CD4-positive, alpha-beta T cell treated with Interleukin-4 for 4 hours (primary cell): ENCODE measurements at places on chromosomes 3 and 15.
A peak's percentile ranks its signal among the peaks of the same experiment; 100 is the strongest.

- no peak for DNase-seq
Observed at GRCh38 chr3:58670506-58671135, 4.0 kb upstream of the FAM3D start.

GRCh38 chr3:130405956-130406355 lies 60.5 kb downstream of the COL6A5 start:
- DNase-seq, result no peak

DNA sequence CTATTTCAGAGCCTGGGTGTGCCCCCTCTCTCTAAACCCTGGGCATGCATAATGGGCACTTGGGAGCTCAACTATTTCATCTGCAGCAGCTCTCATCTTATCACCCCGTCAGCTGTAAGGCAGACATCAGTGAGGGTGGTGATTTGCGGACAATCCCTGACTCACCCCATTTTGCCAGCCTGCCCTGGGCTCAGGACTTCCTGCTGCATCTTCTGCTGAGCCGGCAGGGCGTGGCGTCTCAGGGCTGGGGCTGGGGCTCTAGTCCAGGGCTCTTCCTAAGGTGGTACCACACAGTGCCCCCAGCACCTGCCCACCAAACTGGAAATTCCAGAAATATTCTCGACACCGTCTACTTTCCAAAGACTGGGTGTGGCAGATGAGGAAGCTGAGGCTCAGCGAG lies 925 bp upstream of the PSTPIP1 start:
- DNase-seq, result peak; percentile 83

DNA sequence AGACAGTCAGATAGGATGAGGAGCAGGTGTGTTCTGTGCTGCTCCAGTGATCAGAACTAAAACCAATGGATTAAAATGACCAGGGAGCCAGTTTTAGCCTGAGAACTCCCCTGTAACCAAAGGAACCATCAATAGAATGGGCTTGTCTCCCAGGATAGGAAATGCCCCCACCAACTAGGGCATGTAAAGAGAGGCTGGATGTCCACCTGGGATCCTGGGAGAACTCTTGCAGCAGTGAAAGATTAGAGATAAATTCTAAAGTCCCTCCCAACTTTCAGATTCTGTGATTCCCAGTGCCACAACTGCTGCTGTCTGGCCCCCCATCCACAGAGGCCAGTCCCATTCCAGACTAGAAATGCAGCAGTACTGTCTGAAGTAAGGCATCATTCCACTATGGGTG lies 33.8 kb downstream of the HDC start:
- DNase-seq, result no peak

DNA sequence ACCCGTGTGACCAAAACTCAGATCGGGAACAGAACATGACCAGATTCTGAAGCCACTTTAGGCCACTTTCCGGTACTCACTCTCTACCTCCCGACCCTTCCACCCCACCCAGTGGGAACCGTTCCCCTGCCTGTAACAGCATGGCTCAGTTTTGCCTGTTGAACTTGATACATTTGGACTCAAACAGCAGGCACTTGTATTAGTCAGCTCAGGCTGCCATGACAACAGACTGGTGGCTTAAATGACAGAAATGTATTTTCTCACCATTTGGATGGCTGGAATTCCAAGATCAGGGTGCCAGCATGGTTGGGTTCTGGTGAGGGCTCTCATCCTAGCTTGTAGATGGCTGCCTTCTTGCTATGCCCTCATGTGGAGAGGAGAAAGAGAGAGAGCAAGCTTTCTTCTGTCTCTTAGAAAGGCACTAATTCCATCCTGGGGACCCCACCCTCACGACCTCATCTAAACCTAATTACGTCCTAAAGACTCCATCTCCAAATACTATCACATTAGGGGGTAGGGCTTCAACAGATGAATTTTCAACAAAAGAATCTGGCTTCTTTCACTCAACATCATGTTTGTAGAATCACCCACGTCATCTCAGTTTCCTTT lies 9.3 kb upstream of the SSUH2 start:
- DNase-seq, result no peak

DNA sequence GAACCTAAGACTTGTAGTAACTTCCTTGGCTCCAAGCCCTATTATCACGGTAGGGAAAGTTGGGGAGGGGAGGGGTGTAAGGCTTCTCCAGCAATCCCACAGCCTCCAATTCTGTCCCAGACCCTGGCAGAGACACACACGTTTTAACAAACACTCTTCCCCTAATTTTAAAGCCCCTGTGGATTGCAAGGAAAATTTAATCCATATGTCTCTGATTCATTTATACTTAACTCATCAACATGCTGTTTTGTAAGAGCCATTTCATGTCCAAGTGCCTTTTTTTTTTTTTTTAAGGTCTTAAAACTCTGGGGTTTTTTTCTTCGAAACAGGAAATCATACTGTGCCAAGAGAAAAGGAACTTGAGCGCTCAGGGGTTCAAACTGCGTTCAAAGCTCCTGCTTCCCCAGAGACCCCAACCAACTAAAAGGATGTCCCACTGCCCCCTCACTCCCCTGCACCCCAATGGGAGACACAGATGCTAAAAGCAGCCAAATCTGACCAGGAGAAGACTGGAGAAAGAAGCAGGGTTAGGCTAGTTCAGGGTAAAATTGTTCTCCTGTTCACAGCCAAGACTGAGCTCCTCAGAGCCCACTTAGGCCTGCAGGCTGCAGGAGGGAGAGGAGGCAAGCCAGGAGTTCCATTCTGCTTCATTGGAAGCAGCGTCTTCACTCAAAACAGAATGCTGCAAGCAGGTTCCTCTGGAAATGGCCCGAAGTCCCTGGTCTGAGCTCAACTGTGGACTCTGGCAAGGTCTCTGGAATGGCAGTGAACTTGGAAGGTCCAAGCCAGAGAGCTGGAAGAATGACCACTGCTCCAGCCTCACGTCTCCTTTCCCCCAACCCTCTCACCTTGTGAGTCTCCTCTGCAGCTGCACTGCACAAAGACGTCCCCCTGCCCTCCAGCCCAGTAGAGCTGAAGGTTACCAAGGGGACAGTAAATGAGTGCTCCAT lies 172.5 kb downstream of the NTRK3 start:
- DNase-seq, result no peak
